Epithelial cell of proximal tubule (primary cell): ENCODE measurements at places on chromosomes 6 and 20. TPM values are rescaled to one million over a fixed set of nuclear protein-coding genes. Genes with fewer than 3 reads are reported as not detected.
A peak's percentile ranks its signal among the peaks of the same experiment; 100 is the strongest.

The BANF2 gene
- not detected in 2 replicates for total RNA-seq

- no peak for DNase-seq
Observed at GRCh38 chr20:14488212-14488611, 150.8 kb upstream of the FLRT3 start.

DNA sequence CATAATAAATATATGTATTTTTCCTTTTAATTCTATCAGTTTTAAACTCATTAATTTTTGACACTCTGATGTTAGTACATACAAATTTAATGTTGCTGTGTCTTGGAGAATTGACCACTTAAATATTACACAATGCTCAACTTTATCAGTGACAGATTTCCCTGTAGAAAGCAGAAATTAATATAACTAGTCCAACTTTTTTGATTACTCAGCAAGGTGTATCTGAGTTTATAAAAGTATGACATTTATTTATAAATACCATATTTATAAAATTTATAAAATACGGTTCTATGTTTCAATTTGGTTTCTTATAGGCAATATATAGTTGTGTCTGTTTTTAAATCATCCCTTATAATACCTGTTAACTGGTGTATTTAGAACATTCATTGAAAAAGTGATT, 350.0 kb upstream of the EYS start:
- no peak for DNase-seq

DNA sequence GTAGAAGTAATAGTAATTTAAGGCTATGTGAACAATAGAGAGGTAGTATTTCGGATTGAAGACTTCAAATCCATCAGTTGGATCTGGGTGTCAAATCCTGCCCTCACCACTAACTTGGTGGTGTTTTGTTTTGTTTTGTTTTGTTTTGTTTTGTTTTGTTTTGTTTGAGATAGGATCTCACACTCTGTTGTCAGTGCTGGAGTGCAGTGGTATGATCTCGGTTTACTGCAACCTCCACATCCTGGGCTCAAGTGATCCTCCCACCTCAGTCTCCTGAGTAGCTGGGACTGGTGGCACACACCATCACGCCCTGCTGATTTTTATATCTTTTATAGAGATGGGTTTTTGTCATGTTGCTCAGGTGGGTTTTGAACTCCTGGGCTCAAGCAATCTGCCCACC, 129.4 kb upstream of the ZNF217 start:
- DNase-seq = no peak

The HLA-F gene
- 2.5 and 2.8 TPM in 2 replicates for total RNA-seq

- DNase-seq = no peak
Observed at GRCh38 chr6:24766680-24767462, 7.9 kb upstream of the GMNN start.

DNA sequence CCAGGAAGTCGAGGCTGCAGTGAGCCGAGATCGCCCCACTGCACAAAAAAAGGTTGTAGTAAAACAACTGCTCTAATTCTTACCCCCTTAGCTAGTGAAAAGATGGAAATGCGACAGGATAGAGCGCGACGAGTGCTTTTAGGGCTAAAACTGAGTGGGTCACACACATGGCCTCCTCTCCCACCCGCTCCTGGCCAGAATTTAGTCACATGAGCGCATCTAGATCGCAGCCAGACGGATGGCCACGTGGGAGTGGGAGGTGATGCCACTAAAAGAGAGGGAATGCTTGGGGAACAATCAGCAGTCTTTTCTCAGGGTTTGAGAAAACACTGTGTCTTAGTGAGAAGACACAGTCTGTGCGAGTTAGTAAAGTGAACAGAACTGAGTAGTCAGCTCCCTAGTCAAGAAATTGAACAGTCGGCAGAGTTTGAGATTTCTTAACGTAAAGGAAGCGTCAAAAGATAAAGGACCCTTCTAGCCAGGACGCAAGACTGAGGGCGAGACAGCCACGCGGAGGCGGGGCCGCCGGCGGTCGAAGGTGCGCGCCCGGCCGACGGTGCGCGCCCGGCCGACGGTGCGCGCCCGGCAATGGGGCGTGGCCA, 664 bp upstream of the ACTR5 start:
- DNase-seq = no peak

DNA sequence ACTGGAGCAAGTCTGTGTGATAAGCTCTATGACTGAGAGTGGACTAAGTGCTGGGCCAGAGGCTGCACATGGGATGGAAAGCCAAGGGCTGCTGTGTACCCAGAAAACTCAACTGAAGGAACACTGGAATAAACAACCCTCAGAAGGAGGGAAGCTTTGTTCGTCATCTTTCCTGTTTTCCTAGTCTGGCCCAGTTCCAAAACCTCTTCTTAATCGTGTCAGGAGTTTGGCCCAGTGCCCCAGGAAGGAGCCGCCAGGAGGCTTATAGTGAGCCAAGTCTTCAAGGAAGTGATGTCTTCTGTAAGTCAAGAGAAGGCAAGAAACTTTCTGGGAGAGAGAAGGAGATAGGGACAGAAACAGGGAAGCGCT, 23.3 kb upstream of the TOP1 start:
- DNase-seq = peak; percentile 79

The KCNQ5 gene
- total RNA-seq = 1.4 and 1.7 TPM in 2 replicates

The GLP1R gene
- 0.07 TPM in 1 of 2 replicates, not detected in the other for total RNA-seq

DNA sequence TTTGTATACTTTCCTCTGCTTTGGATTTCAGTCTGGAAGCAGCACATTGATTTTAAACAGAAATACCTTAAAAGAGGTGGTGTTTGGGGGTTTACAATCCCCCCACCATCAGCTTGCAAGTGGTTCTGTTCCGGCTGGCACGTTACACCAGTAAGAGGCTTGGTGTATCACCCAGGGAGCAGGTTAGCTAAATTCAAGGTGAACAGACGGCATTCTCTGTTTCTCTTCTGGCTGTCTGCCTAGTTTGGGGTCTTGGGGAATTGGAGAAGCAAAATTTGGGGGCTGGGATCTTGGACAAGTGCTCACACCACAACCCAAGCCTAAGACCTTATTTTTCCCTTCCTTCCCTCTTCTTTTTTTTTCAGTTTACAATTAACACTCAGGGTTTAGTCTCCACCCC, 7.5 kb upstream of the APCDD1L start:
- DNase-seq = no peak

DNA sequence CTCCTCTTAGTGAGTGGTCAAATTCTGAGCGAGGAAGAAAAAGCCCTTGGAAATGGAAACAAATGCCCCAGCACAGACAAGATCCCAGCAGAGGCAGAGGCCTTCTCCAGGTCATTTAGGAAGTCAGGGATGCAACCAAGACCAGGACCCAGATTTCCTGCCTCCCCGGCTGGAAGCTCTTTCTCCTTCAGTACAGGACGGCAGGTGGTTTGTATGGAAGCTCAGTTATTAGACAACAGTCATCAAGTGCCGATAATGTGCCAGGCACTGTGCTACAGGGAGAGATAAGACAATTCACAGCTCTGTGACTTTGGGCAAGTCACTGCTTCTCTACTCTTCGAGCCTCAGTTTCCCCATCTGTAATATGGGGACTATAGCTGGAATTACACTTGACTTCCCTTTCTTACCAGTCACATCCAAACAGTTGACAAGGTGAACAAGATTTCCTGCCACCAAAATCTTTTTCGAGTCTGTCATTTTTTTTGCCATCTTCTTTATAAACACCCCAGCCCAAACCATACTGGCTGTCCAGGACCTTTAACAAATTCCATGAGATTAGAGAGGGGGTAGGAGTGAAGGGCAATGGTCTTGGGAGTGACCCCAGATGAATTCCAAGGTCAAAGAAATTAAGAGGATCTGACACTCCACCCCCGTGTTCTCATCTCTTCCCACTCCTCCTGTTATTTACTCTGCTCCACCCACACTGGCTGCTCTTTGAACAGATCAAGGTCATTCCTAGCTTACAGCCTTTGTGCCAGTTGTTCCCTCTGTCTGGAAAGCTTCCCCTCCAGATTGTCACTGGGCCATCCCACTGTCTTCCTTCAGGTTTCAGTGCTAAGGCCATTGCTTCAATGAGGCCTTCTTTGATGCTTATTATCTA, 6.0 kb downstream of the MMP9 start:
- no peak for DNase-seq

The DPPA5 gene
- not detected in 2 replicates for total RNA-seq

The CCN6 gene
- total RNA-seq = 0.58 and 1.4 TPM in 2 replicates

DNA sequence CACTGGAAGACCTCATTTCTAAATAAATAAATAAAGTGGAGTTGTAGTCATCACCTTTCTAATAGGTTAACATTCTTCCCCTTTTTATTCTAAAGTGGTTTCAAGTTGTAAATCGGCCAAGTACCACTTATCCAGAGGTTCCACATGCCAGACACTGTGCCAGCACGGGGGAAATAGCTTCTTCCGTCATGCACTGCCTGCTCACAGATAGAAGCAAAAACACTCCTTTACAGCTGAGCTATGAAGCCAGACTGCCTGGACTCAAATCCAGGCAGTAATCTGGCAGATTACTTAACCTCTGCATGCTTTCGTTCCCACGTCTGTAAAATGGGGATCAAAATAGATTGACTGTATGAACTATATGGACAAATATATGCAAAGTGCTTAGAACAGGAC, 17.2 kb upstream of the SCML4 start:
- DNase-seq = no peak

The PARD6B gene
- 17.1 and 44.4 TPM in 2 replicates for total RNA-seq

The NDUFAF4 gene
- 21.2 and 54.7 TPM in 2 replicates for total RNA-seq

The METTL24 gene
- total RNA-seq = 0.43 and 0.69 TPM in 2 replicates

The FAM209B gene
- not detected in 2 replicates for total RNA-seq

DNA sequence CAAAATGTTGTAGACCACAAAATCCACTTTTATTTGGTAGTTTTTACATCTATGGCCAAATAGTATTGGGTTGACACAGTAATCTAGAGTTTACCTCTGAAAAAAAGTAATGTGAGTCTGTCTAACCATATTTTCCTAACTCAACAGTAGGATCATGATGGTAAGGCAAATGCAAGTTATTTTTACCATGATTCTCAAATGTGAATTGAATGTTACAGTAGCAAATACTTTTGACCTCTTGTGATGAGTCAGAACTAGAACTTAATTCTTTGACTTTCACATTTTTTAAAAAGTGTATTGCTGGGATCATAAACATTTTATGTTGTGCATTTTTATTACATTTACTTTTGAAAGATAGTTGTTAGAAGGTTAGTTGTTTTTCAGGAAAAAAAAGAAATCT, 22.0 kb downstream of the RNF146 start:
- DNase-seq = no peak

DNA sequence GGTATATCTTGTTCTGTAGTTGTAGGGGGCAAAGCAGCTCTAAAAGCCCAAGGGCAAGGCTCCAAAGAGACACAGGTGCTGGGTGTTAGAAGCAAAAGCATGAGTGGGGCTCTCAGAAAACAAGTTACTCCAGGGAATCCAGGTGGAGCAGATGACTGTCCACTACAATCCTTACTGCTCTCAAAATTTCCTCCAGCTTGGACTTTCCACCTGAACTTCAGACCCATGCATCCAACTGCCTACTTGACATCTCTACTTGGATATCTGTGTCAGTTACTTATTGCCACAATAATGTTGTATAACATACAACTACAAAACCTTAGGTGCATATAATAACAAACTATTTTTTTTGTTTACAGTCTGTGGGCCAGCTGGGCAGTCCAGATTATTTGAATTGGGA, 22.8 kb upstream of the DTNBP1 start:
- DNase-seq = no peak

GRCh38 chr6:6556161-6556737, 32.3 kb upstream of the LY86 start:
- no peak for DNase-seq

The APCDD1L gene
- 0.86 and 1.7 TPM in 2 replicates for total RNA-seq

- DNase-seq = no peak
Observed at GRCh38 chr20:48622421-48622820, 205.4 kb downstream of the PREX1 start.

DNA sequence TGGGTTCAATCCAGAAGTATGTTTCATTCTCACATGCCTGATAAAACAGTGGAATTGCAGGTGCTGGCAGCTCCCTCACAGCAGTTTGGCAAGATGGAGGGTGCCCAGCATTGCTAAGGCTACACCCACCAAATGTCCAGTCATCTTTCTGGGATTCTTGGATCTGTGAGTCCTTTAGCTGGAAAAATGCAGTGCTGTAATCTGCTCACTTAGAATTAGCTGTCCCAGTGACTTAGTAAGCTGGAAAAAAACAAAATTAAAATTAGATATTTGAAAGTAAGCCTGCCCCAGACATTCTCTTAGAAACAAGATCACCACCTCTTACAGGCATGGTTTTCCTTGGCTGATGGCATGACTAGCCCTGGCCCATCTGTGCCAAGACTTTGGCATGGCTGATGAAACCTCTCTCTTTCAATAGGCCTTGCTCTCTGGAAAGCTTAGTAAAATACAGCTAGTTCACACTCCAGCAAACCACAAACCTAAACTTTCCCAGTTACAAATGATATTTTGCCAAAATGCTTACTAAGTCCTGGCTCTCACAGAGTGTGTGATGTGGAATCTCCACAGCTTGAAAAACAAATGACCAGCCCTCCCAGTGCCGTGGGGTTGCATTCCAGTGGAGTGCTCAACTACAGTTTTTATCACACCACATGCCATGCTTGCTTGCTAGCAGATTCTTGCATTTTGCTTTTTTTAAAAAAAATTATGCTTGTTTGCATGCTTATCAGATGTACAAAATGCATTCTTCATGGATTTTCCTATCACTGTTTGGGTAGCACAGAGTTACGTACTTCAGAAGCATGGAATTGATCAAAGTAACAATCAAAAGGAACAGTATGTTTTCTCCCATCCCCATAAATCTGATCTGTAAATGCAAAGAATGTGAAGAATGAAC, 261.5 kb downstream of the EYA4 start:
- DNase-seq = peak; percentile 29

The TRIM15 gene
- not detected in 2 replicates for total RNA-seq

The IMPG1 gene
- total RNA-seq = not detected in 2 replicates

DNA sequence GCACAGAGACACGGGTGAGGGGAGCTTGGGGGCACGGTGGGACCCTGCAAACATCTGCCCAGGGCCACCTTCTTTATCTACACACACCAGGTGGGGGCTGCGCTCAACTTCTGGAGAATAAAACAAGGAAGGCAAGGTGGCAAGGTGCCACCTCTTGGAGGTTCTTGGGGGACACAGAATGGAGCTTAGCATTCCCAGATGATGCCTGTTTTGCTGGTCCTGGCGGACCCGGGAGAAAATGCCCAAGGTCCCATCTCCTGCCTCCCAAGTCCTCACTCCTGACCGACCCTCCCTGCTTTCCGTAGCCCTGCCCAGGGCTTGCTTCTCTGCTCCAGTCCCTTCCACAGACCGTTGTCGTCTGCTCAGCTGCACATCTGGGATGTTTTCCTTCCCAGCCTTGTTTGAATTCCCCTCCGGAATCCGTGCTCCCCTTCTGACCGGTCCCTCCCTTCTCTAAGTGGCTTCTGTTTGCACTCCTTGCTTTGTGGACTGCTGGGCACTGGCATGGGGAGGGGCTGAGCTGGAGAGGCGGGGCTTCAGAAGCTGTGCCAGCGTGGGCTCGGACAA, 13.1 kb downstream of the ITPR3 start:
- no peak for DNase-seq
